ENCODE measurements at places on chromosomes 6 and 20.
A peak's percentile ranks its signal among the peaks of the same experiment; 100 is the strongest.

DNA sequence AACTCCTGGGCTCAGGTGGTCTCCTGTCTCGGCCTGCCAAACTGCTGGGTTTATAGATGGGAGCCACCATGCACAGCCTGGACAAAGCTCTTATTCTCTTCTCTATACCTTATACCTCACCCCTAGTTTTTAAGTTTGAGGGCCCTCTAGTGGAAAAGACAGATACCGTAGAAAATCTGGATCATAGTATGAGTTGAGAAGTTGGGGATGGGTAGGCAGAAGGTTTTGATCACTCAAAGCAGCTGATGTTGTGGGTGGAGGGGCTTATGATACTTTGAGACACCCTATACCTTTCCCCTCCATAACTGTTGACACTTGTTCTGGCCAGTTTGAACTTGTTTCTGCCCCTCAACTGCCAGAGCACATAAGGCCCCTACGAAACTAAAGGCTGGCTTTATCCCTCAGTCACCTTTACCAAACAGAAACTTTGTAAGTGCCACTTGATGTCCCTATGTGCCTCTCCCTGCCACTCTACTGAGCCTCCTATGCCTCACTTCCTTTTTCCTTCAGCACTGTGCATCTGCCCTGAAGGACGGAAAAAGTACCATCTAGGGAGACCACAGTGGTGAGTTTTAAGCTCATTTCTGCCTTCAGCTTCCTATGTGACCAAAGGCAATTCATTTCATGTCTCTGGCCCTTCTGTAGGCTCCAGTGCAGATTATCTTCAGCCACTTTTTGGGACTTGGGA lies 28.6 kb downstream of the RALY start:
- peak; percentile 19 for DNase-seq

GRCh38 chr6:112016320-112016719 lies 37.6 kb upstream of the CCN6 start:
- peak; percentile 89 for DNase-seq

DNA sequence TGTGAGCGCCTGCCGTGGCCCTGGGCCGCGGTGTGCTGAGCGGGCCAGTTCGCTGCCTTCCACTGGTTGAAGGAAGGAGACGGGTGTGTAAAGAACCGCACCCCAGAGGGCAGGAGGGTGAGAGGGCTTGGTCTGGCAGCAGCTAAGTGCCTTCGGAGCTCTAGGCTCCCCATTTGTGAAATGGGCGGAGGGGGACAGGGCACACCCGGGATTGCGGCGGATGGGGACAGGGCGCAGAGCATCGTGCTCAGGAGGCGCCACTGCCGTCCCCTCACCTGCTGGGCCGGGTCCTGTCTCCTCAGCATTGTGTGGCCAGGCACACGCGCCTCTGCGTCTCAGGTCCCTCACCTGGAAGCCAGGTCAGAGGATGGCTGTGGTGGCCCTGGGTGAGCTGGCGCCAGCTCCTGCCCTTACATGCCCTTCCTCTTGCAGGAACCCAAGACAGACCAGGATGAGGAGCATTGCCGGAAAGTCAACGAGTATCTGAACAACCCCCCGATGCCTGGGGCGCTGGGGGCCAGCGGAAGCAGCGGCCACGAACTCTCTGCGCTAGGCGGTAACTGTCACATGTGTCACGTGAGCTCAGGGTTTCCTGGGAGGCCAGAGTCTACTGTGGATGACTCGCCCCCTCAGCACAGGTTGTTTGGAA lies 3.1 kb downstream of the ADRM1 start:
- DNase-seq: no peak

DNA sequence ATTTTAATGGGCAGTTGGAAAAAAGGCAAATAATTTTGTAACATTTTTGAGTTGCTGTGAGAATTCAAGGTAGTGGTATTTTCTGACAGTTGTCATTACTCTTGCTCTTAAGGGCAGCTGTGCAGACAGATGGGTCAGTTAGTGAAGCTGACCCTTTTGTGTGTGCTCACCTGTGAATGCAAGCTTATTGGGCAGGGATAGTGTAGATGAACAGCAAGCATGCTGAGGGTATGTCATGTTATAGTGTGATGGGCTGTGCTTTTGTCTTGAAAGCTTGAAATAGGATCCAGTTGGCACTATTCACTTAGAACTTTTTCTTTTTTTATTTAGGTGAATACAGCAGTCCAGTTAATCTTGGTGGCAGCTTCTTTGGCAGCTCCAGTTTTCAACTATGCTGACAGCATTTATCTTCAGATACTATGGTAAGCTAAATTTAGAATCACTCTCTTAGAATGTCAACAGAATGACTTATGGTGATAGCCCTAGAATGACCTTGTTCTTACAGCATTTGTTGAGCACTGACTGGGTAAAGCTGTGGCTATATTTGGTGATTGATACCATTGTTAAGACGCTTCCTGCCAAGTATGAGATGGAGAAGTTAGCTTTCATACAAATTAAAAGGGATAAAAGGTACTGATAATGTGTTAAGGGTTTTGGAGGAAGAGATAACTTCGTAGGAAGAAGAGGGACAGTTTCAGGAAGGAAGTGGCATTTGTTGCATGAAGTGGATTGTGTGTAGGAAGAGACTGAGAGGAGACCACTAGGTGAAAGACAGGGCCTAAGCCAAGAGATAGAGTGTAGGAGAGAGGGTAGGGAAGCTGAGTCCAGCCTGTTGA lies 19.5 kb downstream of the LRRN4 start:
- no peak for DNase-seq

DNA sequence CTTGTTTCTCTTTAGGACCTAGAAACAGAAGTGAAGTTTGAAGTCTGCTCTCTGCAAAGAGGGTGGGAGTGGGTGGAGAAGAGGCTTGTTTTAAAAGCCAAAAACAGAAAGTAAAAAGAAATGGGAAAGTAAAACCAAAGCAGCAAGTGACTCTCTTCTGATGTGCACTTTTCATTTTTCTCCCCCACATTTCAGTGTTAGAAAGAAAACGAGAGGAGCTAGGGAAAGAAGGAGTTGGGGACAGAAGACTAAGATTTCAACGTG lies 1.3 kb downstream of the C6orf141 start:
- no peak for DNase-seq

- DNase-seq: peak; percentile 51
These were observed 139.1 kb downstream of the KIF16B start for GRCh38 chr20:16434062-16434664.

GRCh38 chr6:105109955-105110895 lies 69.6 kb downstream of the POPDC3 start:
- DNase-seq: no peak

DNA sequence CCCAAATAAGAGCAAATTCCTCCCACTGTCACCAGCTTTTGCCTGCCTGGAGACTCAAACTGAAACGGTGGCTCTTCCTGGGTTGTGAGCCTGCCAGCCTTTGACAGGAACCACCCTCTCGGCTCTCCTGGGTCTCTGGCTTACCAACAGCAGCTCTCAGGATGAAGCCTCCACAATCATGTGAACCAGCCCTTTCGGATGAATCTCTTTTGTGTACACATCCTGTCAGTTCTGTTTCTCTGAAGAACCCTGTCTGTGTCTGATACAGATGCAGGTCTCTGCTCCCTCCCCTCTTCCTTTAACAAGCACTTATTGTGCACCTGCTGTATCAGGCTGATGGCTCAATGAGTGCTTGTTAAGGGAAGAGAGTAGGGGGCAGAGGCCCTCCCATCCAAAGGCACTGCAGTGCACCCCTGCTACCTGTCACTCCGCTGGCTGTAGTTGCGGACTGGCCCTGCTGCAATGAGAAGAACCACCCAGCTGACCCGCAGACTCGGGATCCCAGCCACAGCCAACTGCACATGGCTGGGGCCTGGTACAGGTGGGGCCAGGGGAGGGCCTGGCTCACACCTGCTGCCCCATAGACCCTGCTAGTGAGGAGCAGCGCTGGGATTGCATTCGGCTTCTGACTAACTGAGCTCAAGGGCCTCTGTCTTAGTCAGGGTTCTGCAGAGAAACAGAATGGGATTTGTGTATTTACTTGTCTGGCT lies 120.1 kb upstream of the PMEPA1 start:
- no peak for DNase-seq

DNA sequence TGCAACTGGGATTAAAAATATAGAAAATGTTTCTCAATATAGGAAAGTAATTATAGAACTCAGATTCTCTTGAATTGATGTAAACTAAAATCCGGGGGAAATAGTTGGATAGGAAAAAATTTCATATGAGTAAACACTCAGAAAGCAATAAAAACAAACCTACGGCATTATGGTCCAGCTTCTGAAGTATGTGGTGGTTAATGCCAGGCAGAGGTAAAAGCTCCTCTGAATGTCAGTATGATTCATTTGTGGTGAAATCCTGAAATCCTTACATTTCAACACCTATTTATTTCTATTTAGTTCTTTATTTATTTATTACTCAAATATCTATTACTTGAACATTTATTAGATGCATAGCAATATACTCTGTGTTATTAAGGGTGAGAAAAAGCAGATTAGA lies 145.1 kb downstream of the RIMS1 start:
- no peak for DNase-seq

- no peak for DNase-seq
These were observed 16.2 kb upstream of the RBL1 start for GRCh38 chr20:37111926-37112455.

DNA sequence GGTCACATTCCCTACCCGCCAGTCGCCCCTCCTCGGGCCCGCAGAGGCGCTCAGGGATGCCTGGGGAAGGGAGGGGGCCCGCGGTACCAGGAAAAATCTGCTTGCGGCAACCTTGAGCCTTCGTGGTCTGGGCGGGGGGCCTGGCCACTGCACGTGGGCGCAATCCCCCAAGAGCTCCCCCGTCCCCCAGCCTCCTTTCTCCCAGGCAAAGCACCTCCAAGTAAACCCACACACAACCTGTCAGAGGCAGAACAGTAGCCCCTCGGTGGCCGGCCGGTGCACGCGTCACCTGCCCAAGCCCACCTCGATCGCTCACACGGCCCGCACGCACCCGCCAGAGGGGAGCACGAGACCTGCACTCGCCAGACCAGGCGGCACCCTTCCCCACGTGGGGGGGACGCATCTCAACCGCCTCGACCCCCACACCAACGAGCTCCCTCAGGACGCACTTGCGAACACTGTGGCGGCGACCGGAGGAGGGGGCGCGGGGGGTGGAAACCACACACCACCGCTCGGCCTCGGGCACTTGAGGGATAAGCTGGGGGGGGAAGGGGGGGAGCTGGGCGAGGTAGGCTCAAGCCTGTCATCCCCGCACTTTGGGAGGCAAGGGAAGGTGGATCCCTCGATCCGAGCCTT lies 1955.7 kb upstream of the DEFB115 start:
- DNase-seq: no peak

DNA sequence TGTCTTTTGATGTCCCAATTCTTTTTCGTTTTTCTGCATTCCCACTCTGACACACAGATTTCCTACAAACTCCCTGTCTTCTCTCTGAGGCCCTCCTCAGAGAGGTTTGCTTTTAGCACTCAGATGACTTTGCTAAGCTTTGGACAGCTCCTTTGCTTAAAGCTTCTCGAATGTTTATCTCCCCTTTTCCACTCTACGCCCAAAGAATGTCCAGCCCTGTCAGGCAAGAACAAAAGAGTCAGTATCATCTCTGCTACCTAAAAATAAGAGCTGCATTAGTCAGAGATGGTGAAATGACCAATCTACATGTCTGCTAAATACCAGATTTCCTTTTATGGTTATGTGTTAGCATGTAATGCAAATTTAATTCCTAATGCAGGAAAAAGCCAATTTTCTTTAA lies 56.8 kb downstream of the PREP start:
- DNase-seq: peak; percentile 69

DNA sequence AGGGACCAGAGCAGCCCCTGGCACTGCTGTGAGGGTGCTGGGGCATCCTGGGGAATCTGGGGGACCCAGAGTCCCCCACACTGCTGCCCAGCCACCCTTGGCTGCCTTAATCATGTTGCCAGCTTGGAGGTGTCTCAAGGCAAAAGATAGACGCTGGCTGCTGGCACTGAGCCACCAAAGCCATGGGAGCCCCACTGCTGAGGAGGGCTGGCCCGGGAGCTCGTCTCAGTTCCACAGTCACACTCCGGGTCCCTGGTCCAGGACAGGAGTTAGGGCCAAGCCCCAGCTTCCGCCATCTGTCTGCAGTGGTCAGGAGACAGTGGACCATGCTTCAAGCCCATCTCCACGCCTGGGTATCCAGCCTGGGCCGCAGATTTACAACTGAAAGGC lies 41.0 kb upstream of the HMGA1 start:
- no peak for DNase-seq

DNA sequence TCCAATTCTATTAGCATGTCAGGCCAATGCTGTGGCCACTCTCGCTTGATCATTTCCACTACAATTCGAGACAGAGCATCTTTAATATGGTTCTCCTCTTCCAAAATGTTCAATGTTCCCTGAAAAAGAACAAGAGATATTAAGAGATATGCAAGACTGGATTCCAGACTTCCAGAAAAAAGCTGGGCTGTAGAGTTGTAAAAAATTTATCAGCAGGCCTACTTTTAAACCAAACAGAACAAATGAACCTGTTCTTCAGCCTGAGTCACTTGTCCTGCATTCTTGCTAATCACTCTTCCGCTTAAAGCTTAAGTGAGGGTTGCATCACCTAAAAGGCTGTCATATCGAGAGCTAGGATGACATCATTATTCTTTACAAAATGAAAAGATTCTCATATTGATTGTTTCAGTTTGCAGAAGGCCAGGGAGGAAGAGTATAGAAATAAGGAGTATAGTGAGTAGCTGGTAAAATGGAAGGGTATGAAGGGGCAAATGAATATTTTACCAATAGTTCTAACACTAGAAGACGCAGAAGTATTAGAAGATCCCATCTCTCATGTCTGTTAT lies 4.9 kb downstream of the XPO5 start:
- peak; percentile 34 for DNase-seq

- DNase-seq: no peak
These were observed 130.4 kb downstream of the PCSK2 start for GRCh38 chr20:17357238-17357637.

DNA sequence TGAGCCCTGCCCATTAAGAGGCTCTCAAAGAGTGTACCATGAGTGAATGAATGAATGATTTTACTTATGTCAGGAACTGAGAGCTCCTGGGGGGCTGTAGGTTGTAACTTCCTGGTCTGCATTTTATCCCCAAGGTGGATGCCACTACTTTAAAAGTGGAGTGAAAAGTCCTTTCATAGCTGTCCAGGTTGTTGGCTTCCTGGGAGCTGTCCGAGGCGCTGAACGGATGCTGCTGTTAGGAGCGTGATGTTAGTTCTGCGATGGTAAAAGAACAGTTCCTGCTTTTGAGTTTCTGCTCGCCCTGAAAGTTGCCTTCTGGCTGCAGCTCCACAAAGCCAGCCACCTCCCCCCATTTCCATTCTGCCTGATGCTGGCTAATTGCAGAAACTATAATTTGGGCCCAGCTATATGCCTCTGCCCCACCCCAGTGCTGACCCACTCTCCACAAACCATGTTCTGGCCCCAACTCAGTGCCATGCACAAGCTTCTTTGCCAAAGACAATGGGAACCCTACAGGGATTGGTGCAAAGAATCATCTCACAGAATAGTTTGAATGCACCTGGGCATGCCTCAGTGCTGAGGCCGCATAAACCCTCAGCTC lies 330.9 kb upstream of the CDH4 start:
- no peak for DNase-seq

DNA sequence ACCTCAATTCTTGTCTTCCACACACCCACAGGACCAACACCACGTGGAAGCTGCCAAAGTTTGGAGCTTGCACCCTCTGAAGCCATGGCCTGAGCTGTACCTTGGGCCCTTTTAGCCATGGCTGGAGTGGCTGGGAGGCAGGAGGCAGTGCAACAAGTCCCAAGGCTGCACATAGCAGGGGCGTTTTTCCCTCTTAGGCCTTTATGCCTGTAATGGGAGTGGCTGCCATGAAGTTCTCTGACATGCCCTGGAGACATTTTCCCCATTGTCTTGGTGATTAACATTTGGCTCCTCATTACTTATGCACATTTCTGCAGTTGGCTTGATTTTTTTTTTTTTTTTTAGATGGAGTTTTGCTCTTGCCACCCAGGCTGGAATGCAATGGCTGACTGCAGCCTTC lies 44.4 kb upstream of the SLC22A3 start:
- no peak for DNase-seq
